ENCODE measurements at places on chromosomes 16 and 17.

GRCh38 chr16:4327386-4328045, 11.6 kb downstream of the GLIS2 start:
- DNase-seq = no peak

DNA sequence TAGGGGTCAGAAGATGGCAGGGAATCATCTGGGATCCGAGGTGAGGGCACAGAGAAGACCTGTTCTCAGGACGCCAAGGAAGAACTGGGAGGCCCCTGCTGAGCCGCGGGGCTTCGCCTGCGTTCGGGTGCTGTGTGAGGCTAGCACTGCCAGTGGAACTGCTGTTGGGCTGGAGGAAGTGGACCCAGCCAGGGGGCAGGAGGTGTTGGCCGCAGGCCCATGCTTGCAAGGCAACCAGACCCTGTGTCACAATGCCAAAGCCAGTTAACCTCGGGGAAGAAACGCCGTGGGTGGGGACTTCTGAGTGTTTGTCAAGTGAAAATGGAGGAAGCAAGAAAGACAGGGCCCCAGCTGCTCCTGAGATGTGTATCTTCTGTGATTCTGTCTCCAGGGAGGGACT, 185.5 kb downstream of the LGALS9B start:
- DNase-seq = no peak

DNA sequence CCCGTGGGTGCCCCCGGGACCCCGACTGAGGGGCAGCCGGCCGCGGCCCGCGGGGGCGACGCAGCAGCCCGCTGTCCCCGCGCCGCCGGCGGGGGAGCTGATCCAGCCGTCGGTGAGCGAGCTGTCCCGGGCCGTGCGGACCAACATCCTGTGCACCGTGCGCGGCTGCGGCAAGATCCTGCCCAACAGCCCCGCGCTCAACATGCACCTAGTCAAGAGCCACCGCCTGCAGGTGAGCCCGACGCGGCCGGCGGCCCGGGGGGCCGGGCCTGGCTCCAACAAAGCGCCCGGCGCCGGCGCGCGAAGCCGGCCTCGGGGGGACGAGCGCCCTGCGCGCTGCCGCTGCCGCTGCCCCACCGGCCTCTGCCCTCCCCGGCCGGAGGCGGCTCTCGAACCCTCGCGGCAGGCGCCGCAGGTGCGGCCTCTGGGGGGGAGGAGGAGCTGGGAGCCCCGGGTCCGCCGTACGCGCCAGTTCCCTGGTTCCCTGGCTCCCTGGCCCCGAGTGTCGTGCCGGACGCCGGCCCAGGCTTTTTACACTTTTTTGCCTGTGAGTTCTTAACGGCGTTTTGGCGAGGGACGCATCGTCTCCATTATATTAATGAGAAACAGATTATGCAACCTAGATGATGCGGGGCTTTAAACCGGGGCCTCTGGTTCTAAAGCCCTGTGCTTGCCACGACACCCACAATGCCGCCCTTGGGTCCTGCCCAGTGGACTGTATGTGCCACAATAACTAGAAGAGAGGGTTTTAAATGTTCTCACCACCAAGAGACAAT, 521 bp downstream of the ATMIN start:
- peak; percentile 50 for DNase-seq

DNA sequence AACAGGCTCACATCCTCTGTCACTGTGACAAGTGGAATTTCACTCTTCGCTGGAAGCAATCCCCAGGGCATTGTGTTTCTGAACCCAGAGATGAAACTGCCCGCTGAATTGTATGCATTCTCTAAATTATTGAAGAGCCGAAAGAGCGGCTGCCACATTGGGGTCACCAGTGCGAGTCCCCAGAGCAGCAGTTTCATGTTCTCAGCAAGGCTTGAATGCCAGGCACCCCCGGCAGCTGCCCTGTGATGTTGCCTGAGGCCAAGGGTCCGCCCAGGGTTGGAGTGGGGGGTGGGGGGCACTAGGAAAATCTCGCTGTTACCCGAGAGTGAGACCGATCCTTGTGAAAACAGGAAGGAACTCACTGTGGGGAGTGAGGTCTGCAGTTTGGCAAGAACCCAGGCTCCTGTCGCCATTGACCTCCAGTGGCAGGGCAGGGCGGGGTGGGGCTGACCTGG, 20.7 kb upstream of the BCAR1 start:
- DNase-seq = no peak

DNA sequence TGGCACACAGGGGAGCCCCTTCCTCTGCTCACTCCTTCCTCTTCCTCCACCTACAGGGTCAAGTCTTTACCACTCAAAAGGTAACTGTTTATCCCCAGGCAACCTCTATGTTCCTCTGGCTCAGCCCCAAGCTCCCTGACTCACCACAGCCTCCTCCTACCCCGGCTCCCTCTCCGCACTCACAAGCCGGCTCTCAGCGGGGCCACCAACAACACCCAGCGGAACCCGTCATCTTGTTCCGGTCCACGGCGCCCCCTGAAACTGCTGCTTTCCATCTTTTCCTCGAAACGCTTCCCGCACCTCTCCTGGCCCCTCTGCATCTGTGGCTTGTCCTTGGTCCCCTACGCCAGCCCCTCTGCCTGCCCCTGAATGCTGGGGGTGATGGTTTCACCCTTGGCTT, 58.4 kb downstream of the NXN start:
- no peak for DNase-seq

All from CD8-positive, alpha-beta memory T cell (primary cell).